ENCODE measurements at places on chromosomes 6 and 20. TPM values are rescaled to one million over a fixed set of nuclear protein-coding genes. Genes with fewer than 3 reads are reported as not detected.

CCN5 gene
- not detected for total RNA-seq

BTNL2 gene
- total RNA-seq, result not detected

DYNLRB1 gene
- 85.0 TPM for total RNA-seq

FRK gene
- total RNA-seq, result 0.05 TPM

PRSS16 gene
- 2.6 TPM for total RNA-seq

VGLL2 gene
- not detected for total RNA-seq

TREML2 gene
- 3.3 TPM for total RNA-seq

TREM1 gene
- 5.1 TPM for total RNA-seq

TMEM74B gene
- total RNA-seq, result 0.89 TPM

NHLRC1 gene
- total RNA-seq, result not detected

BTN1A1 gene
- total RNA-seq, result not detected

CLPSL2 gene
- not detected for total RNA-seq

KPNA5 gene
- 7.9 TPM for total RNA-seq

ANKS1A gene
- total RNA-seq, result 8.8 TPM

HLA-DQB2 gene
- 1.5 TPM for total RNA-seq

NKAIN2 gene
- not detected for total RNA-seq

F13A1 gene
- 0.06 TPM for total RNA-seq

LPA gene
- total RNA-seq, result not detected

L3MBTL1 gene
- 15.3 TPM for total RNA-seq

C20orf96 gene
- 5.2 TPM for total RNA-seq

XKR7 gene
- 0.03 TPM for total RNA-seq

BPIFA1 gene
- total RNA-seq, result not detected

WFDC2 gene
- total RNA-seq, result 3.5 TPM

OPN5 gene
- total RNA-seq, result not detected

CST1 gene
- not detected for total RNA-seq

CDC40 gene
- 30.4 TPM for total RNA-seq

CALHM6 gene
- total RNA-seq, result 18.9 TPM

ARMH2 gene
- total RNA-seq, result 0.45 TPM

HDGFL1 gene
- total RNA-seq, result not detected

ENPP3 gene
- 0.19 TPM for total RNA-seq

BPIFB1 gene
- total RNA-seq, result not detected

EPPIN gene
- not detected for total RNA-seq

Measured in activated T-helper 17 cell treated with anti-CD3 and anti-CD28 coated beads, Interleukin-2, amount 50 U/mL, for 72 hours (primary cell).